ENCODE measurements at places on chromosomes 6 and 20.

DNA sequence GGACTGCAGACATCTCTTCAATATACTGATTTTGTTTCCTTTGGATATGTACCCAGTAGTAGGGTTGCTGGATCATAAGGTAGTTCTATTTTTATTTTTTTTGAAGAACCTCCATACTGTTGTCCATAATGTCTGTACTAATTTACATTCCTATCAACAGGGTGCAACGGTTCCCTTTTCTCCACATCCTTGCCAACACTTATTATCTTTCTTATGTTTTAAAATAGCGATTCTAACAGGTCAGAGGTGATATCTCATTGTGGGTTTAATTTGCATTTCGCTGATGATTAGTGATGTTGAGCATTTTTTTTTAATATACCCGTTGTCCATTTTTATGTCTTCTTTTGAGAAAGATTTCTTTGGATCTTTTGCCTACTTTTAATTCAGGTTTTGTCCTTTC lies 2.0 kb upstream of the TP53RK start:
- no peak for DNase-seq

DNA sequence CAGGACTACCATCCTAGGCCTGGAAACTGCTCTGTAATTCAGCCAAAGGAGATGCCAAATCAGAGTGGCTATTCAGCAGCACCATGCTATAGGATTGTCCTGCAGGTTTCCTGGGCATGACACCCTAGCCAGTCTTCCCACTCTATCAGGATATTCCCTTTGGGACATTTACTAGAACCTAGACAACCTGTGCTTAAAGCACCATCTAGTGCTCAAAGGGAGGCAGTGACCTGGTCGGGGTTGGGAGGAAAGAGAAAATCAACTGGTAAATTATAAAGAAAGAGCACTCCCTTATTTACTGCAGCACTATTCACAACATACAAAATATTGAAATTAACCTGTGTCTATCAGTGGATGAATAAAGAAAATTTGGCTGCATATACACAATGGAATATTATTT lies 67.2 kb upstream of the SMLR1 start:
- no peak for DNase-seq

DNA sequence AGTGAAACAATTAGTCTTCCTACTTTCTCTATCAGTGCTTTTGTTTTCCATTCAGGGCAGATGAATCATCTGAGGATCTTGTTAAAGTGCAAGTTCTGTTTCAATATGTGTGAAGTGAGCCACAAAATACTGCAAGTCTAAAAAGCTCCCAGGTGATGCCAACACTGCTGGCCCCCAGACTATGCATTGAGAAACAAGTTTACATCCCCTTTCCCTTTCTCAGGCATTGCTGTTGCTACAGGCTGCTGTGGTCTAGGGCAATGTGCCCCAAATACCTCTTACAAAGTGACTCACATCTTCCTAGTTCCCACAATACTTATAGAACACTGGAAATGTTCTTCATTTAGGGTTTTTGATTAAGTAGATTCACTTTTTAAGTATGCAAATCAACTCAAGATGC lies 31.8 kb downstream of the ABRACL start:
- DNase-seq, result no peak

DNA sequence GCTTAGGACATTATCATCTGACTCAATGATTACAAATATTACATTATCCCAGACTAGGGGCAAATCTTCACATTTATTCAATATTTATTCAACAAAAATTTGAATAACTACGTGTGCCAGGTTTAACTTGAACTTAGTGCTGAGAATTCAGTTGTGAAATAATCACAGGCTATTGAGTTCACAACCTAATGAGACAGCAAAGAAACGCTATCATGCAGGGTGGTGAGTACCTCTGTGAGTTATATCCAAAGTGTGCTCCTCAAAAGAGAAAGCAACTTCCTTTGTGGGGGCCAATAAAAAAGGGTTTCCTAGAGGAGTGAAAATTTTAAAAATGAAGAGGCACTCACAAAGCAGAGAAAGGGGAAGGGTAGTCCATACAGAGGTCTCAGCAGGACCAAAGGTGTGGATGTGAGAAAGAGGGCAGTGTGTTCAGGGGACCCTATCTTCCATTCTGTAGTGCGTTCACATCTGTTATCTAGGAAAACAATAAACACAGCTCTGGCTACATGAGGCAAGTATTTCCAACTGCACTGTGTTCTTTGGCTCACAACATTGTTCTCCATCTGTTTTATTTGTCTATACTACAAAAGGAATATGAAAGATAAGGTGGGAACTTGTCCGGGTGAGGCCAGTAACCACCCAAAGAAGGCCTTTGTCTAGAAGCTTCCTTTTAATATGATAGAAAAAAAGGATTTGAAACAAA lies 155.4 kb upstream of the MARCKS start:
- no peak for DNase-seq

DNA sequence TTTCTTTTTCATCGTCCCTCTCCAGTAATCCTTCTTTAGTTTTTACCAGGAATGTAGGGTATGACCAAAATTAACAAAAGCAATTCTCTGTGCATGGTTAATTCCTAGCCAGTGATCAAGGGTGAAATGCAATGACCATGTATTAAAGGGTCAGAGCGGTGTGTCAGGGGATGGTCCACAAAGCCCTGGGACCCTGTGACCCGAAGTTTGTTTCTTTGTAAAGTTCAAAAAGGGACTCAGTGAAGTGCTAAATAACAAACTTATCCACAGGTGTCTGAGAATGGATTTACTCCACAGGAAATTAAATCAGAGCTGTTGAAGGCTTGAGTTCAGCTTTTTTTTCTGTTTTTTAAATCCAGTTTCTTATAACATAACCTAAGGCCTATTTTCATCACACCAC lies 375.7 kb downstream of the GJA1 start:
- no peak for DNase-seq
